ENCODE measurements at places on chromosomes 12 and 14.

GRCh38 chr12:106110626-106111300 lies 28.0 kb downstream of the NUAK1 start:
- no peak for DNase-seq

DNA sequence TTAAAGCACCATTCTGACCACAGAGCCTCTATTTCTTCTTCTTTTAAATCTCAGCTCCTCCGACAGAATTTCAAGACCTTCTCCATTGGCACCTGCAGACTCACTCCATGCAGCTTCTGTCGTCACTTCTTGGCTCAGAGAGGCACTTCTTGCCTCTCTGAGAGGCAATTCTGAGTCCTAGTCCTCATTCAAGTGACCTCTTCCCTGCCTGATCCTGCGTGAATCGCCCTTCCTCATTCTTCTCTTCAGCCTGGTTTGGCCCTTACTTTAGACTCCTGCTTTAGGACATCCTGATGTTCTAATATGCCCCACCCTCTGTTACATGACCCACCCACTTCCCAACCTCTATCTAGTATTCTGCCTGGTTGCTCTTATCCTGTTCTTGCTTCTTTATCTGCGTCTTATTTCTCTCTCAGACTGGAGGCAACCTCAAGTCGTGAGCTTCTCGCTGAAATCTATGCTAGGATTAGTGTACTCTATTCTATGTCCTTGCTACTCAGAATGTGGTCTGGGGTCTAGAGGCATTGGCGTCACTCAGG lies 55.6 kb upstream of the CISTR start:
- DNase-seq, result no peak

DNA sequence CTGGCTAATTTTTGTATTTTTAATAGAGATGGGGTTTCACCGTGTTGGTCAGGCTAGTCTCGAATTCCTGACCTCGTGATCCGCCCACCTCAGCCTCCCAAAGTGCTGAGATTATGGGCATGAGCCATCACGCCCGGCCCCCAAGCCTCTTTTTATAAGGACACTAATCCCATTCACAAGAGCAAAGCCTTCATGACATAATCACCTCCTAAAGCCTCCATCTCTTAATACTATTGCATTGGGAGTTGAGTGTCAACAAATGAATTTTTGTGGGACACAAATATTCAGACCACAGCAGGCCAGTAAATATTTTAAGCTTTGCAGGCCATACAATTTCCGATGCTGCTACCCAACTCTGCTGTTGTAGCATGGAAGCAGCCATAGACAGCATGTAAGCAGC lies 10.9 kb downstream of the RNF212B start:
- DNase-seq, result no peak

DNA sequence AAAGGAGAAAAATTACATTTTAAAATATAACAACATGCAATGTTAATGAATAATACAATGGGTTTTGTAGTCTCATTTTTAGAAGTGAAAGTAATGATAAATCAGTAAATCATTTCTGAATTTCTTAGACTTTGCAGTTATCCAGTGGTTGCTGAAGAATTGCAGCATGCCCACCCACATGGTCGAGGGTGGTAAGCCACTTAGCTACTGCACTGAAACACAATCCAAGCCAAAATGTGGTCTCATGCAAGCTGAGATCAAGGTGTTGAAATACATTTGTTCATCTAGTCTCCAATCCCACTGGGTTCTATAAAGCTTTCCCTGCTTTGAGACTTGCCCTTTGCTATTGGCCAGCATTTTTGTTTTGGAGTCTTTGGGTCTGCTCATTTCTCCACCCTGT lies 247.9 kb downstream of the NELL2 start:
- no peak for DNase-seq

- DNase-seq, result no peak
Observed at GRCh38 chr14:29857551-29857950, 70.1 kb downstream of the PRKD1 start.

DNA sequence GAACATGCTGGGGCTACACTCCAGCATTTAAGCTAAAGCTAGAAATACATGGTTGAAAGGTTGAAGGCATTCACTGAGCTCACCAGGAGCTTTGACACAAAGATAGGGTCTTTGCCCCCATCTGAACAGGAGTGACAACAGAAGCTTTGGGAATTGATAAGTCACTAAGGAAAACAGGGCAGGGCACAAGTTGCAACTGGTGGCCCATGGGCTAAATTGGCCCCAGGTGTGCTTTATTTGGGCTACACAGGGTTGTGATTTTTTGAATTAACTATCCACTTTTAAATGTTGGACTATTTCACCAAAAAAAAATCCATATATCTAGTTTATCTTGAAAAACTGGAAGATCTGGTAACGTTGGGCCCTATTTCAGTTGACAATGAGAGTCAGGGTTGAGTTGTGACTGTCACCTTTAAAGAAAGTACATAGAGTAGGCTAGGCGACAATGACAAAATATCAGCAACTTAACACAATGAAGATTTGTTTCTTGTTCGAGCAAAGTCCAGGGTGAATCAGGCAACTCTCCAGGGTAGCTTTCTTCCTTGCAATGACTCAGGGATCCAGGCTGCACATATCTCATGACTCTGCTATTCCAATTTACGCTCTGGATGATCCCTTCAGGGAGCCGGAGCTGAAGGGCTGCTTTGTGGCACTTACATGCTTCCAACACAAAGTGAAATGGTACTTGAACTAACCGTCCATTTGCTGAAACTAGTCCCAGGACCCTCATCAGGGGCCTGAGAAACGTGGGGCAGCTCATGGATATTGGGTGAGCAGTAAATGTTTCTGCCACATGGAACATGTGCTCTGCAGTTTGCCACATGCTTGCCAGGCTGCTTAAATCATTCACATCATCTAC lies 13.3 kb upstream of the EIF4B start:
- DNase-seq, result no peak

- DNase-seq, result no peak
Observed at GRCh38 chr12:8453796-8454195, 2.0 kb upstream of the CLEC6A start.

GRCh38 chr12:117100251-117100650 lies 1.0 kb upstream of the TESC start:
- DNase-seq, result no peak

GRCh38 chr12:76340680-76341435 lies 7.4 kb downstream of the BBS10 start:
- DNase-seq, result no peak

- DNase-seq, result no peak
Observed at GRCh38 chr12:104218935-104219334, 3.4 kb downstream of the TXNRD1 start.

DNA sequence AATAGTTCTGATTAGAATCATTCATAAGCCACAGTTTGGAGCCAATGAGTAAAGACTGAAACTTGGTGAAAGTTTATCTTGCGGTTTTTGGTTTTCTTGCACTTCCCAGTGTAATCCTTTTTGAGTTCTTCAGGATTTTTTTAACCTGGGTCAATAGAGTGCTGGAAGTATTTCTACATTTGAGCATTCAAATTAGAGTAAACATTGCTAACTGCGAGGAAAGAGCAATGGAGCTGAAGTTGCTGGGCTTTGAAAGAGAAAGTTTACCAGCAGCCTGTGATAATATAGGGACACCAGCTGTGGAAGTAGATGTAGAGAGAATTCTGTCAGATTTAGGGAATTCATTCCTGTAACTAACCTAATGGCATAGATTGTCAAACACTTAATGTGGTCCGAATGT lies 30.3 kb downstream of the ANO6 start:
- DNase-seq, result no peak

DNA sequence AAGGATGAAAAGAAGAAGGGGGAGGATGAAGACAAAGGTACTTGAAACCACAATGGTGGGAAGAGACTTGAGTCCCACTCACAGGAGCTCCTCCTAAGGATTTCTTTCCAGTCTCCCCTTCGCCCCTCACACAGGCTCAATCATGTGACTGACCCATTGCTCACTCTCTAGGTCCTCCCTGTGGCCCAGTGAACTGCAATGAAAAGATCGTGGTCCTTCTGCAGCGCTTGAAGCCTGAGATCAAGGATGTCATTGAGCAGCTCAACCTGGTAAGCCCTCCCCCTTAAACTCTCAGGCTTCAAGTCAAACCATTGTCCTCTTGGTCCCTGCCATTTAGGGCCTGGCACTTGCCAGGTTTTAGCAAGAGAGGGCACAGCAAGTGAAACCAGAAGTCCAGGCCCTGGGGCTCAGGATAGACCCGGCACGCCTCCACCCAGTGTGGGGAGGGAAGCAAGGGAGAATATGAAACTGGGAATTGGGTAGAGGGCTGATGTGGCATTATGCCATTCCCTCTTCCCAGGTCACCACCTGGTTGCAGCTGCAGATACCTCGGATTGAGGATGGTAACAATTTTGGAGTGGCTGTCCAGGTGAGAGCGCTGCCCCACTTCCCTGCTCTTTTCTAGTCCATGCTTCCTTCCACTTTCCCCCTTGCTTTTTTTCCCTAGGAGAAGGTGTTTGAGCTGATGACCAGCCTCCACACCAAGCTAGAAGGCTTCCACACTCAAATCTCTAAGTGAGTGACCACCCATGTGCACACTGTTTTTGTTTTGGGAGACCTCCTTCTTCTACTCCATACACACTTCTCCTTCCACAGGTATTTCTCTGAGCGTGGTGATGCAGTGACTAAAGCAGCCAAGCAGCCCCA lies 1.8 kb downstream of the PSME1 start:
- no peak for DNase-seq

GRCh38 chr12:53099071-53099882 lies 1.8 kb downstream of the IGFBP6 start:
- peak; percentile 90 for DNase-seq

DNA sequence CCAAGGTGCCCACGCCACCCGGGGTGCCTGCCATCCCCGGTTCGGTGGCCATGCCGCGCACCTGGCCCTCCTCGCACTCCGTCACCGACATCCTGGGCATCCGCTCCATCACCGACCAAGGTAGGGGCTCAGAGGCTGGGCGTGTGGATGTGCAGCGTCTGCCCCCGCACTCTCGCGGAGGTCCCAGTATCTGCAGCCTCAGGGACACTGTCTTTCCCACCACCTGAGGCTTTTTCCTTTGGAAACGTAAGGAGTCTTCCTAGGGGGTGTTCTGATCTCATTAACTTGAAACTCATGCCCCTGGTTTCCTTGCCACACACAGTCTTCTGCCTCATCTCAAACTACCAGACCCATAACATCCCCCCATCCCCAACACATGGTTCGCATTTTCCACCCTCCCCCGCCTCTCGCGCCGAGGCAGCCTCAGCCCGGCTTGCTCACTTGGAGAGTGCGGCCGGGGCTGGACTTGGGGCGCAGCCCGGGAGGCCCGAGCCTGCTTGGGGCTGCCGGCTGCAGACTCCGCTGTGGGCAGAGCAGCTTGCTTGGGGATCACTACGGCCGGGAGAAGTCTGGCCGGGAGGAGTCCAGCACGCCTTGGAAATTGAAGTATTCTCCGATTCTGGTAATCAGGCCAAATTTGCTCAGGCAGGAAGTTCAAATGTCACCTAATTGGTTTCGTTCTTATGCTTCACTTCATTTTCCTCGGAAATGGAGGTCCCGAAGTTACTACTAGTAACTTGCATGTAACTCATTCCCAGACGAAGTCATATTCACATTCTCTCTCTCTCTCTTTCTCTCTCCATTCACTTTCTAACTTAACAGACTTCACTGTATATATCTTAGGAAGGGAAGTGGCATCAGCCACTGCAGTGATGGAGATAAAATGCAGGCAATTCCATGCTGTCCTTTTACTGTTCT lies 2.0 kb downstream of the PAX9 start:
- no peak for DNase-seq

DNA sequence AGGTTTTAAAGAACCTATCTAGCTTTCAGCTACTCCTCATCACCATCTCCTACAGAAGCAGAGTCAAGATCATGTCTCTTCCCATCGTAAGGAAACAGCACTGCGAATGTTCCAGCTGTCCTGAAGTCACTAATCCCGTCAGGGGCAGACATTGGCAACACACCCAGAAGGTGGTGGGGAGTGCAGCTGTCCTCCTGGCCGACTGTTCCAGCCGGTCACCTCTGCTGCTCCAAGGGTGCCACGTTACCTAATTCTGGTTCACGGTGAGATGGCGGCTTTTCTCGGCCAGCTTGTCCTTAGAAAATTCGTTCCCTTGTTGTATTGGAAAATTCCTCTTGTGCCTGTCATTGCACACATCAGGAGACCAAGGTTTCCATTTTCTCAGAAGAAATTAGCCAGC lies 196.2 kb downstream of the ZFP36L1 start:
- no peak for DNase-seq

DNA sequence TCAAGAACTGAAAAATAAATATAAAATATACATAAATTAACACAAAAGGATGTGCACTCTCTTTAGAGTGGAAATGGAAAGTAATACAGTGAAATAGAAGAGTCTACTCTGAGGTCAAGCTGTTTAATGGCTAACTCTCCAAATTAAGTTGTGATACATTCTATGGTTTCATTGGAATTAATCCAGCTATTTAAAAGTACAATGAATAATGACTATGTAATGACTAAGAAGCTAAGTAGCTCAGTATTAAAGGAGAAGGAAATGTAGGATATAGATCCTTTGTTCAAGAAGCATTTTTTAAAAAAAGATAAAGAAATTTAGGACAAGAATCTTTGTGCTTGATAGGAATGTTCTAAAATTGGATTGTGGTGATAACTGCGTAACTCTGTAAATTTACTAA lies 85.3 kb downstream of the LRP6 start:
- DNase-seq, result no peak
